Esophagus squamous epithelium (tissue), 5 donors: ENCODE measurements at places on chromosomes 6 and 20.

DNA sequence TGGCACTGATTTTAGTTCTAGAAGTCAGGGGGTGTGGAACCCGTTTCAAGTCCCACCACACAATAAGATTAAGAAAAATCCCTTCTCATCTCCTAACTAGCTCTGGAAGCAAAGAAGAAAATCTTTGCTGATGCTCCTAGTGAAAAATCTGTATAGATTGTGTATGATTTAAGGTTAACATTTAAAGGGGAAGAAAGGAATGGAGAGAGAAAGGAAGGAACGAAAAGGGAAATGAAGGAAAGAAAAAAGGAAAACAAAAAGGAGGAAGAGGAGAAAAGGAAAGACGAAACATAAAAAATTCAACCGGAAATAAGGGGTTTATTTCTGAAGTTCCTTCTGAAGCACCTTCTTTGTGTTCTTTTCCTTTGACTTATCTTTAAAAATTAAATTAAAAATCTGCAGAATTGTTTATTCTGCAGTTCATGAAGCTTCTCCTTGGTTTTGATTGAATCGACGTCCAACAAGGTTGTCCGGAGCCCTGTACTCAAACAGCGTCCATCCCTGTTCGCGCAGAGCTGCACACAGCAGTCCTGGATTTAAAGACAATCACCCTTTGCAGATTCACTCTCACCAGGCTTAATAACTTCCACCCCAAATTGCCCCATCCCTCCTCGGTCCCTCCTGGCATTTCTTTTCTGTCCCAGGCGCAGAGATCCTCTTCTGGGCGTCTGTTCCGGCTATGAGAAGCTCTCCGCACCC lies 1.6 kb upstream of the TFAP2B start:
- H3K27ac ChIP-seq = no peak overlapping the region
- peaks cover 77% of the 10 kb centered on the region for H3K27me3 ChIP-seq
- H3K4me3 ChIP-seq = no peak overlapping the region
- no peak for DNase-seq
- H3K4me1 ChIP-seq = peaks cover 64% of the 10 kb centered on the region
- no peaks in the 10 kb centered on the region for H3K36me3 ChIP-seq

DNA sequence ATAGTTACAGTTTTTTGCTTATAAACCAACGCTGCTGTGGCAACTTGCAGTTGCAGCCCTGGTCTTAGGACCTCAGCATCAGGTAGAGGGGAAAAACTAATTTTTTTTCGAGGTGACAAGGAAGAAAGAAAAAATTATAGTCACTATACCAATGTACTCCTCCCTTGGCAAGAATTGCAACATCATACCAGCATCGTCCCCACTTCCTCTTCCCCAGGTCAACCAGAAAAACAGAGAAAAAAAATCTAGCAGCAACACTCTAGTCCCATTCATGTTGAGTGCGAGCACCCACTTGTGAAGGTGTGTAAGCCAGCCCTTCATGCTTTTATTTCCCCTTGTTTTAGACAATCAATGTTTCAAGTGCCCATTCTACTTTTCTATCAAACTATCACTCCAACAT lies 13.1 kb upstream of the DCBLD1 start:
- no peaks in the 10 kb centered on the region for H3K36me3 ChIP-seq
- no peaks in the 10 kb centered on the region for H3K27me3 ChIP-seq
- no peaks in the 10 kb centered on the region for H3K4me1 ChIP-seq

GRCh38 chr20:56420940-56421688 lies 9.1 kb downstream of the CASS4 start:
- no peak overlapping the region for H3K27ac ChIP-seq
- DNase-seq = no peak
- H3K36me3 ChIP-seq = no peaks in the 10 kb centered on the region
- H3K27me3 ChIP-seq = no peaks in the 10 kb centered on the region

DNA sequence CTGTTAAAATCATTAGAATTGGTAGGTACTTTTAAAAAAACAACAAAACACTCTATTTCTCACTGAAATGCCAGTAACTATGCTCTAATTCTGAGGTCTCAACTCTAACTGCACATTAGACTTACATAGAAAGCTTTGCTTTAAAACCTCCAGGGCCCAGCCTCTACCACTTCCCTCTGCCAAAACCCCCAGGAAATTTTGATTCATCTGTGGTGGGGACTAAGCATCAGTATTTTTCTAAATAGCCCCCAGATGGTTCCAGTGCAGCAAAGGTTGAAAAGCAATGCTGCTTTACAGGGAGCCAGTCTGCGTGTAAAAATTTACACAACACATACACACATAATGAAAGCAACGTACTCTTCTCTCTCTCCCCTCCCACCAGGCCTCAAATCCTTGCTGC lies 3.8 kb downstream of the TBC1D32 start:
- H3K4me3 ChIP-seq = no peak overlapping the region
- no peak for DNase-seq
- no peaks in the 10 kb centered on the region for H3K36me3 ChIP-seq
- no peaks in the 10 kb centered on the region for H3K4me1 ChIP-seq
